ENCODE measurements at places on chromosomes 12 and 14. TPM values are rescaled to one million over a fixed set of nuclear protein-coding genes. Genes with fewer than 3 reads are reported as not detected.
A peak's percentile ranks its signal among the peaks of the same experiment; 100 is the strongest.

DNA sequence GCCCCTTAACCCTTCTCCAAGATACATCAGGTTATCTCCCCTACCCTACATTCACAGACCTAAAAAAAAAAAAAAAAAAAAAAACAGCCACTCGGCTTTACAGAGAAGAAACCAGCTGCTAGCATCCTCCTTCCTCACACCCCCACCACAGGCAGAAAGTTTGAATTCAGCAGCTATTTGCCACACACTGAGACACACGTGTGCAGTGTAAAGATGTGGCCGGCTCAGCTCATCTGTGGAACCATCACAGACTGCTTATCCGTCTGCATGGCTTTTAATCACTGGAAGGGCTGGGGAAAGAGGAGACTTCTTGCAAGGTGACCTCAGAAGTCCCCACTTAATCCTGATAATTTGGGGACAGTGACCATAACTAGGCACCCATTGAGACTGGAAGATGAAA, 50.0 kb downstream of the VWF start:
- DNase-seq, result no peak

DNA sequence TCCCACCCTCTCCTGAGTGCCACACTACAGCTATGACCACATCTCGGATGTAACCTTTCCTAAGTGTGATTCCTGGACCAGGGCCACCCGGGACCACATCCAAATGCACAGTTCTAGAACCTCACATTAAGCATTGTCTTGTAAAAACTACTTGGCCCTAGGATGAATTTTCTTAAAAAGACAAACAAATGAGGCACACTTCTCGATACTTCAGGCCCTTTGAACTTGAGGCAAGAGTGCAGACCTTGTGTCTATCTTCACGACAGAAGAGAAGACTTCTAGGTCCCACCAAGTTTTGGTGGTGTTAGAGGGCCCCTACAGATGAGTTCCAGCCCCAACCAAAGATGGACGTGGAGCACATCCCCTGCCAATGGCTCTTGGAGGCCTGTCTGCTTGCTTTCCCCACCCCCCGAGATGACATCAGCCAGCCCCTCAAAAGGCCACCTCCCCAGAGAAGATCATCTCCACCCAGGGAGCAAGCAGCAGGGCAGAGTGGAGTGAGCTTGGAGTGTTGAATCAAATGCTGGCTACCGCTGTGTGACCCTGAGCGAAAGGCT, 9.3 kb downstream of the ISCU start:
- DNase-seq, result no peak

CACNA2D4 gene
- polyA plus RNA-seq, result 1.9 TPM

- DNase-seq, result peak; percentile 40
Measured at GRCh38 chr14:54599966-54600716, 33.2 kb downstream of the SAMD4A start.

DNA sequence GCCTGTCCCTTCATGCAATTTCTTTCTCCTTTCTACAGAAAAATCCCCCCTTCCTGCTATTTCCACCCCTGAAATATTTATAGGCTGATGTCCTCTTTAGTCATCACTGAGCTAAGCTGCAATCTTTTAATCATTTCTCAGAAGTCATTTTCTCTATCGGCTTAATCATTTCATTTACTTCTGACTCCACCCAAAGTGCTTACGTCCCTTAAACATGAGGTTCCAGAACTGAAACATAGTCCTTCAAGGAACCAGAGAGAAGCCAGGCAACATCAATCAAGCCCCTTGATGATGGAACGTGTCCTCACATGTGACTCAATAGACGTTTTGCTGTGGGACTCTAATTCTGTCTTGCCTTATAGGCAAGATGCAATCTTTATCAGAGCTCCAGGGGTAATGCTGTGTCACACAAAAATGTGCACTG, 148.7 kb upstream of the KRR1 start:
- DNase-seq, result no peak

GRCh38 chr12:52355176-52355575, 12.1 kb downstream of the KRT85 start:
- no peak for DNase-seq

DNA sequence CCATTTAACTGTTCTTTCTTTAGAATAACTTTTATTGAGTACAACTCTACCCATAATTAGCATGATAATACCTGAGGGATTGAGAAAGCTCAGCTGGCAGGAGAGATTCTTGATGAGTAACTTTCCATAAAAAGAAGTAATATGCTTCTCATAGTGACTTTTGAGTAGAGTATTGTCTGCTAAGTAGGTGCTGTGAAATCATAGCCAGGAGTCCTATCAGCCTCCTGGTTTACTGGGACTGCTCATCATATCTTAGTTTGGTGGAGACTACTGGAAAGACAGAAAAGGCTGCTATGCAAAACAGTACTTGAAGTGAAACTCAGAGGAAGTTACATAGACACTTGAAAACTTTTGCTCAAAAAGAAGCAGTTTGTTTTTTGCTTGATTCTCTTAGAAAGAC, 113.3 kb upstream of the ATP2B1 start:
- no peak for DNase-seq

- no peak for DNase-seq
Measured at GRCh38 chr12:53005215-53005985, 856 bp upstream of the EIF4B start.

ACRBP gene
- polyA plus RNA-seq, result 6.0 TPM

GRCh38 chr12:7131502-7131866, 1.3 kb downstream of the CLSTN3 start:
- no peak for DNase-seq

FOXJ2 gene
- 25.9 TPM for polyA plus RNA-seq

DNA sequence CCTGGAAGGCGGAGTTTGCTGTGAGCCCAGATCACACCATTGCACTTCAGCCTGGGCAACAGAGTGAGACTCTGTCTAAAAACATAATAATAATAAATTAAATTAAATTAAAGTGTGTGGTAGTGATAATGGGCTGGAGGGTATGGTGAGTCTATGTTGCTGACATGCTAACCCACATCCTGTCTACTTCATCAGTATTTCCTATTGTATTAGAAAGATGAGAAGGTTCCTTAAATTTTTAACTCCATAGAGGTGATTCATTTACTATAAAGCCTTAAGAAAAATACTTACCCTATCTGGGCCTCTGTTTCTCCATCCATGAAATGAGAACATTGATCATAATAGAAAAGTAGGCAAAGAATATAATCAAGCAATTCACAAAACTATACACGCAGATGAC, 280.5 kb downstream of the FBXL14 start:
- DNase-seq, result no peak

DNA sequence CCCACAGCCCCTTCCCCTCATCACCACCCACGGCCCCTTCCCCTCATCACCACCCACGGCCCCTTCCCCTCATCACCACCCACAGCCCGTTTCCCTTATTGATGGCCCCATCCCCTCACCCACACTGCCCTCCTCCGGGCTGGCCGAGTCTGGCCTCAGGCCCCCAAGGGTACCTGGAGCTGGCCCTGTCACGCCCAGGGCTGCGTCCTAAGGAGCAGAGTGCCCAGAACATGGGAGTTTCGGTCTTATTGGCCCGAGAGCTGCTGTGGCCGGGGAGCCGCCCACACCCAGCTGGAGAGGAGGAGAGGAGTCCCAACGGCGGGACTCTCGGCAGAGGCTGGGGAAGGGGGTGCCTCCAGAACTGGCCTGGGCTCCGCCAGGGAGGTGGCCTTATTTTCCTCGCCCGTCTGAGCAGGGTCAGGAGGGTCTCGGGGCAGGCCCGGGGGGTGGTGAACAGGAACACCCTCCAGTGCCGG, 182.3 kb downstream of the KIF26A start:
- DNase-seq, result no peak

- DNase-seq, result no peak
Measured at GRCh38 chr12:30301291-30301690, 394.4 kb downstream of the IPO8 start.

CCNB1IP1 gene
- 127 TPM for polyA plus RNA-seq

GRCh38 chr14:23052671-23053070, 4.6 kb downstream of the CDH24 start:
- no peak for DNase-seq

- DNase-seq, result no peak
Measured at GRCh38 chr14:71749613-71750238, 182.5 kb upstream of the RGS6 start.

- DNase-seq, result no peak
Measured at GRCh38 chr12:46470036-46470627, 97.6 kb upstream of the SLC38A2 start.

- DNase-seq, result no peak
Measured at GRCh38 chr14:65478596-65478995, 66.1 kb downstream of the FUT8 start.

RNASE1 gene
- 98.4 TPM for polyA plus RNA-seq

- DNase-seq, result no peak
Measured at GRCh38 chr12:56818629-56819028, 55.5 kb downstream of the HSD17B6 start.

CCND2 gene
- 71.3 TPM for polyA plus RNA-seq

- DNase-seq, result peak; percentile 70
Measured at GRCh38 chr14:57962325-57963035, 96.6 kb upstream of the SLC35F4 start.

DNA sequence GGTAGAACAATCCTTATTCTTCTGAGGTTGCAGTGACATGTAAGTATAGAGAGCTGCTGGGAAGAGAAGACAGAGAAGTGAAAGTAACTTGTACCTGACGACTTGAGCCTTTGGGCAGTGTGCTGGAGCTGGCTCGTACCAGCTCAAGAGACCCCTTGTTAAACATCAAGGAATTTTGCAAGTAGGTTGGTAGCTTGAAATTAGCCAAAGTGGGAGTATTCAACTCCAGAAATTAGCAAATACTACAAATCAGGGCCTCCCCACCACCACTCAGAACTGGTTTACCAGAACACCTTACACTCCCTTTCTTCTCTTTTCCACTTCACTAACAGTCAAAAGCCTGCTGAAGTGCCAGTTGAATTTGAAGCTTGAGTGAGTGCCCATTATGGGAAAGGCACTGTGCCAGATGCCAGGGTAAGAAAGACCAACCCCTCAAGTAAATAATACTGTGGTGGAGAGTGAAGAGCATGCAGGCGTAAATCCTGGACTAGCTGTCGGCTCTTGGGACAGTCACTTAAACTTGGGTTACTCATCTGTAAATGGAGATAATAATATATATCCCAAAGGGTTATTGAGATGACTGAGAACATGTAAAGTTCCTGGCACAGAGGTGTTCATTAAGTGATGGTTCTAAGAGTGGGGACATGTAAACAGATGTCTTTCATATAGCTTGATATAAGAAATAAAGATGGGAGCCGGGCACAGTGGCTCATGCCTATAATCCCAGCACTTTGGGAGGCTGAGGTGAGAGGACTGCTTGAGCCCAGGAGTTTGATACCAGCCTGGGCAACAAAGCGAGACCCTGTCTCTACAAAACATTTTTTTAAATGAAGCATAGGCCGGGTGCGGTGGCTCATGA, 27.0 kb upstream of the EID3 start:
- DNase-seq, result peak; percentile 49

AMN gene
- 23.0 TPM for polyA plus RNA-seq

SPTB gene
- polyA plus RNA-seq, result 15.4 TPM

STAC3 gene
- polyA plus RNA-seq, result 9.2 TPM

DNA sequence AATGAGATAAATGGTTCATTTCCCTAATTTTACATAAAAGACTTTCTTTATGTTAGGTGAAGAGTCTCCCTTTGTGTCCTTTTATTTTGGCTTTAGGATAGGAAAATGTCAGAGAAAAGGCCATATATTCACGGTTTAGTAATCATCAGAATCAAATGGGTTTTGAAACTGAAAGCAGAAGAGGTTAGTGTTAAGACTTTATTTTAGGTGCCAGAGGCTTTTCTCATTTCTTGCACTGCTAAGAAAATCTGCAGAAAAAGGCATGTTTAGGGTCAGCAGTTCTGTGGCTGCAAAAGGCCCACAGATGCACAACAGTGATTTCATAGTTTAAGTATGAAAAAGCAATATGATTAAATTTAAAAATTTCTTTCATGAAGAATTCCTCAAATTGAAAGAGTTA, 80.4 kb upstream of the SINHCAF start:
- DNase-seq, result no peak

DNA sequence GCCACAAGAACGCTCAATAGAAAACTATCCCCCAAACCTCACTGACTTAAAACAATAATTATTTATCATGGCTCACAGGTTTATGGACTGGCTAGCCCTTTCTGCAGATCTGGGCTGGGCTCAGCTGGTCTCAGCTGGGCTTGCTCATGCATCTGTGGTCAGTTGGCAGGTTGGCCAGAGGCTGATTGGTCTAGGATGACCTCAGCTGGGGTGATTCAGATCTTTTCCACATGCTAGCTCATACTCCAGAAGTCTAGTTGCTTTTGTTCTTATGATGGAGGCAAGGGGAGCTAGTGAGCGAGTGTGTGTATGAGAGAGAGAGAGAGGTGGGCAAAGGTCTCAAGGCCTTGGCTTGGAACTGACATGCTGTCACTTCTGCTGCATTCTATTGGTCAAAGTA, 181.2 kb upstream of the NRXN3 start:
- no peak for DNase-seq

GRCh38 chr12:119659289-119659897, 8.5 kb upstream of the PRKAB1 start:
- no peak for DNase-seq

- DNase-seq, result no peak
Measured at GRCh38 chr14:85471744-85472143, 58.2 kb upstream of the FLRT2 start.

DNA sequence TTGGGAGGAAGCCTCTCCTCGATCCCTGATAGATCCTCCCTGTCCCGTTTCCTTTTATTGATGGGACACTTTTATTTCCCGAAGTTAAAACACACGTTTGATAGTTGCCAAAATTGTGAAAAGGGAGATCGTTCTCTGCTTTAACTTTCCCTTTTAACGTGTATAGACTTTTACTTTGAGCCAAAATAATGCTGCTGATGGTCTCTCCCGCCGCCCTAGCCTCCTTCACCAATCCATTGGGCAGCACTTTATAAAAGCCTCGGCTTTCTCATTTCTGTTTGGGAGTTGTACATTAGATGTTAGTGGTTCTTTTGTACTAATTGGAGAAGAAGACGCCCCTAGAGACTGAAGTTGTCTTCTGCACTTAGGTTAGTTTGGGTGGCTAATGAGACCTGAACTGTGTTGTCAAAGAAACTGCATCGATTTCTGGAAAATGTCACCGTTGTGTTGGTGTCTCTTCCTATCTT, 1.4 kb downstream of the TMTC2 start:
- DNase-seq, result no peak

DNA sequence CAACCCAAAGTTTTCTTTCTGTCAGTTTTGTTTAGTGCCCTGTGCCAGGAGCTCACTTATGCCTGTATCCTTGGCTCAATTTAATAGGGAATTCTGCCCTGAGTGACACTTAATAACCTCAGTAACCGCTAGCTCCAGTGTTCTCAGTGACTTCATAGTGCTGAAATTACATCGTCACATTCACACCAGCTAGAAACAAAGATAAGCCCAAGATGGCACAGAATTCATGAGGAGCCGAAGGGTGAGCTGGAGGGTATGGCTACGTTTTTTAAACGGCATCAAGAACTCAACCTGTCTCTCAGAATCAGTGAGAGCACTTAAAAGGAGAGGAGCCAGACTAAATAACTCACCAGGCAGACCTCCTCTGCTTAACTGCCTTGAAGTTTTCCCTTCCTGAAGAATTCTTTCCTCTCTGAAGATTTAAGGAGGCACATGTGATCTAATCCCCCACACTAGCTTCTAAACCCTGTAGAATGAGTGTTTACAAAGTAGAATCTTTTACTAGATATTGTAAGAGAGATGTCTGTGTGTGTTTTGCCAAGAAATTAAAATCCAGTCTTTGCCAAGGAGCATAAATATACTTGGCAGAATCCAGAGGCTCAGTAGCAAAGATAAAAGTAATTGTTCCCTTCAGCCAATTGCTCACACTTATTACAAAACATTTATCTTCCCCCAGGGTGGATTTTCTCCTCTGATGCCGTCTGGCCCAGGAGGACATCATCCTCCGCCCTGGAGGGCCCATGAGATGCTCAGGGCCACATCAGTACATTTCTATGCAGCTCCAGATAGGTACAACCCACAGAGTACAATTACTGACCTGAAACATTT, 37.3 kb downstream of the PTGER2 start:
- DNase-seq, result peak; percentile 80

GRCh38 chr12:25056486-25057130, 107.7 kb upstream of the BCAT1 start:
- no peak for DNase-seq
